ENCODE measurements at places on chromosomes 2 and 18. TPM values are rescaled to one million over a fixed set of nuclear protein-coding genes. Genes with fewer than 3 reads are reported as not detected.

Gene YPEL5
- total RNA-seq: 54.0 TPM

Gene ACADL
- 2.5 TPM for total RNA-seq

Gene XDH
- 0.03 TPM for total RNA-seq

Gene TFPI
- 68.6 TPM for total RNA-seq

DNA sequence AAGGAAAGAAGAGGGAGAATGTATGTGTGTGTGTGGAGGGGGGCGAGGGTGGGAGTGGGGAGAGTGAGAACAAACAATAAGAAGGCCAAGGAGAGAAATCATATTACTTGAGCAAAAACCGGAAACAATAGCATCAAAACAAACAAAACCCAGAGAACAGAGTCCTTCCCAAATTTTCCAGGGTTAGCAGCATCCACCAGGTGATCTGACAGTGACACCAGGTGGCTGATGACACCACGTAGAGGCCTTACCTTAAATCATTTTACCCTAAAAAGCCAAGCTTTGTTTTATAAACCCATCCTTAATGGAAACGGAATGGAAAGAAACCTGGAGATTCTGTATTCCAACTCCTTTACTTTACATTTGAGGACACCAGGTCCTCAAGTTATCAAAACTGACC is 42.9 kb downstream of the CDCA7 start:
- no peak for DNase-seq

- no peak for DNase-seq
Observed at GRCh38 chr18:3914833-3915610, 465.1 kb downstream of the TGIF1 start.

GRCh38 chr2:155377931-155378444 is 679.5 kb downstream of the KCNJ3 start:
- DNase-seq: no peak

DNA sequence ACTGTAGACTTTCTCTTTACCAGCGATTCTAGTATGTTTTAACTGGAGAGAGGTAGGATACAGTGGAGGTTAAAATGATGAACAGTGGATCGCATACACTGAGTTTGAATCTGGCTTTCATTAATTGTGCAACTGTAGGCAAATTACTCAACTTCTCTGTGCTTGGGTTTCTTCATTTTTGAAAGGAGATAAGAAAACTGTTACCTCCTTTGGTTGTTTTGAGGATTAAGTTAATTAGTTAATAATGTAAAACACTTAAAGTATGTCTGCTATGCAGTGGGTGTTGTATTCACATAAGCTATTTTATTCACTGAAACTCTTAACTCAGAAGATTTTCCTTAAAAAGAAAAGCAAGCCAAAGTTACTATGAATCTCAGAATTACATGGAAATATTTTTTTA is 111.8 kb upstream of the CYP20A1 start:
- DNase-seq: no peak

DNA sequence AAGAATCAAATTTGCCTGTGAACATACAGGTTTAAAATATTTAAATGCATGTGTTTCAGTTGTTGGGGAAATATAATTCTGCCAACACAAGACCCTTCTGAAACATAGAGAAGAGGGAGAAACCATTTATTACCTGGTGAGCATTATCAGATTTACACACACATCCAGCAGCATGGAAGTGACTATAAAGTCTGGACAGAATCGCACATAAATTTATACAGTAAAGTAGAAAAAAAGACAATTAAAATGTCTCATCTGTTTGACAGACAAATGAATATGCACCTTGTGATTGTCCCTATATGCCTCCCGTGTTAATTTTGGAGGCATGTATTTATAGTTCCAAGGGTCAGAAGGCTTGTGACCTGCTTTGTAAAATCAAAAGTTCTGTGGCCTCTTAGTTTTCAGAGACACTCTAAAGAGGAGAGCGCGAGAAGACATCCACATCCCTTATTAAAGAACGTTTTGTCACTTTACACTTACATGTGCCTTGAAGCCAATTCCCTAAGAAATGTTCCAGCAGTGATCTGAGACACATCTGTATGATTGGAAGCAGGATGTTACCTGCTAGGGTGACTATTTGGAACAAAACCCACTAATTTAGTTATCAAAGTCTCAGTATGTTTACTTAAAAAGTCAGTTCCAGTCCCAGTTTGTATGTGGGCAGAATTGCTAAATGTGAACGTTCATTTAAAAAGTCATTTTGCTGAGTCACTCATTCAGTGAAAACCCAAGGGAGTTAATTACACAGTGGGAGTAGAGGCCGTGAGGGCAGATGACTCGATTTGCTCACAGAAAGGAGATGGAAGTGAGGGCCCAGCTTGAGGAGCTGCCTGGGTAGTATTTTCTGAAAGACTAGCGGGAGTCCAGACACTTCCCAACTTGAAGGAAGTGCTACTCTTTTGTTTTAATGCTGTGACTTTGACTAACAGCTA is 527.6 kb upstream of the MEX3C start:
- no peak for DNase-seq

DNA sequence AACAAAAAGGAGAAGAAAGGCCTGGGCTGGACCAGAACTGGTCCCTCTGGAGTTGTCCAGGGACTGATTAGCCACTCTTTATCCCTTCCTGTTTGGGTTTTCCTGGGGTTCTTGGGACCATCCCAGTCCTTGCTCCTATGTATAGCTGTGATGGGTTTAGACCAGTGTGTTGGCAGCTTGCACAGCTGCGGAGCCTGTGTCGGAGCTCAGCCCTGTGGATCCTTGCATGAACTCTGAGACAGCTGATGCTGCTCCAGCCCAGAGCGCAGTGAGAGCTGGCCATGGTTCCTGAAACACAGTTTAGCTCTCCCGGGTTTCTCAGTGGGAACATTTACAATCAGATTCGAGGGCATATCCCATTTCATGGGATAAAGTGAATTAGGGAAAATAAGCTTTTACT is 16.9 kb downstream of the IMPA2 start:
- no peak for DNase-seq

GRCh38 chr2:239012228-239012627 is 164.3 kb downstream of the TWIST2 start:
- DNase-seq: no peak

DNA sequence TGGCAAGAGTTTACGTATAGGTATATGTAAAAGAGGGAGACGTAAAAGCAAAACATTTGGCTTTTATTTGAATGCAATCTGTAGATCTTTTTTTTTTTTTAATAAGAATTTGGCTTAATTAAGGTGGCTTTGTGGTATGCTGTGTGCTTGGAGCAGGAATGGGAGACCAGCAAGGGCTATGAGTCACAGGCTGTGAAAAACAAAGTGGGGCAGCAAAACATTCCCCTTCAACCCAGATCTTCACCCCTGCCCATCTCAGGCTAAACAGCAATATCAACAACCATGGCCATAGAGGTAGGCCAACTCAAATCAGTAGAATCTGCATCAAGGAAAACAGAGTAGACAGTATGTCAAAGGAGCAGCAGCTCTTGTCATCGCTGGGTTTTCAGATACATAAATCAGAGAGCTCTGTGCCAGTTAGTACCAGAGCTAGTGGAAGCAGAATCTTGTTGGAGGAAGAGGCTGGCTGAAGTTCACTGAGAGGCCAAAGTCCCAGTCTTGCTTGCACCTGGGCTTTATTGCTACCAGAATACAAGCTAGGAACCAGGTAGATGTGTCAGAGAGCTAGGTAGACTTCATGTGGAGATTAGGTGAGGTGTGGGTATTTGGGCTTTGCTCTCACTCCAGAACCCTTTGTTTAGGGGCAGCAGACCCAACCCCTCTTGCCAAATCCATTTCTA is 191.5 kb upstream of the FANCL start:
- no peak for DNase-seq

- no peak for DNase-seq
Observed at GRCh38 chr2:209976698-209977385, 25.6 kb upstream of the RPE start.

GRCh38 chr2:88071365-88071764 is 3.7 kb downstream of the SMYD1 start:
- DNase-seq: no peak

DNA sequence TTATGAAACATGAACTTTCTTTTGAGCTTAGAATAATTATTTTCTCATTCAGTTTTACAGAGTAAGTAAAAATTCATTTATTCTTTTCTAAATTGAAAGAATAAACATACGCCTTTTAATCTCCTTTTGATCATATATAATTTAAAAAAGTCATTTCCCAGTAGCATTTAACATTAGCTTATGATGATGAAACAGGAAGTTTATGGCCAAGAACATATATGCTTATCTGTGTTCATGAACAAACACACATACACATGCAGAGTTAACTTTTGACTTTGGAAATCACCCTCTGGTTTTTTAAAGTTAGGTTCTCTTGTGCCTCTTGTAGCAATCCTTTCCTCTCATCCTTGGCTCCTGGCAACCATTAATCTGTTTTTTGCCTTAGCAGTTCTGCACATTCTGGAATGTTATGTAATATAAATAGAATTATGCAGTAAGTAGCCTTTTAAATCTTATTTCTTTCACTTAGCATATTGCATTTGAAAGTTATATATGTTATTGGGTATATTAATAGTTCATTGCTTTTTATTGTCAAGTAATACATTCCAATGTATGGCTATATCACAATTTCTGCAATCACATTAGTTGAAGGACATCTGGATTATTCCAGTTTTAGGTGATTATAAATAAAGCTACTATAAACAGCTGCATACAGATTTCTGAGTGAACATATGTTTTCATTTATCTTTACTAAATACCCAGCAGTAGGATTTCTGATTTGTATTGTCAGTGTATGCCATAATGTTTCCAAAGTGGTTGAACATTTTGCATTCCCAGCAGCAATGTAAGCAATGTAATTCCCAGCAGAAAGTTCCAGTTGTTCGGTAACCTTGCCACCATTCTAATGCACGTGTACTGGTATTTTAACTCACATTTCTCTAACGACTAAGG is 210.3 kb downstream of the ZRANB3 start:
- DNase-seq: no peak

- DNase-seq: no peak
Observed at GRCh38 chr2:209610631-209611030, 161.0 kb upstream of the UNC80 start.

DNA sequence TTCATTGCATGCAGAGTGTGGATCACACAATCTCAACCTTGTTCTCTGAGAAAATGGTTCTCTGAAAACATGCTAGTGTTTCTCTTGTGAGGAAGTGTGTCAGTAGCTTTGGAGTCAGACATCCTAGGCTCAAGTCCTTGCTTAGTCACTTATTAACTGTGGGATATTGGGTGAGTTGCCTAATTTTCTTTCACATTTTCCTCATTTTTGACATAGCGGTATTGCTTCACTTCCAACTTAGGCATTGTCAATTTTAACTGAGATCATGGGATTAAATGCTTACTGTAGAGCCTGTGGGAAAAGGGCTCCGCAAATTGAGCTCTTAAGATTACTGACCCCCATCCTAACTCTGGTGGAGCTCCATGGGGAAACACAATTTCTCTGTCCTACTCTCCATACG is 622.2 kb downstream of the CNTNAP5 start:
- no peak for DNase-seq

- no peak for DNase-seq
Observed at GRCh38 chr2:127305990-127306585, 12.1 kb upstream of the ERCC3 start.

Data from left cardiac atrium (tissue), 4 donors.